GM04504 (cell line): ENCODE measurements at places on chromosomes 13 and 19.

GRCh38 chr19:44682807-44683206 is 11.5 kb downstream of the CEACAM19 start:
- DNase-seq: no peak

DNA sequence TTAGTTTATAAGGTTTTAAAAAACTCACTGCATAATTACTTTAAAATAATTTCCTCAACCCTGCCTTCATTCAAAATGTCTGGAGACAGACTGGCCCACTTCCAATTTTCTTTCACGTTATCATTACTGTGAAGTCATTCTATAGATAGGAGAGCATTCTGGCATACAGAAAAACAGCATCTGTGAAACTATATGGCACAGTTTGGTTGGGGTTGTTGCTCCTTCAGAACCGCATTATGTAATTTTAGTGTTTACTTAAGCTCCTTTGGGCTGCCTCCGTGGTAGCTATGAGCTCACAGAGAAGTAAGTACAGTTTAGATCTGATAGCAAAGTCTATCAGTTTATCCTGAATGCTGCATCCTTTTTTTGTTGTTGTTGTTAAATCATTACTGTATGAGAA is 104.3 kb downstream of the KCNRG start:
- DNase-seq: no peak

- no peak for DNase-seq
These were observed 91.1 kb downstream of the WDFY2 start for GRCh38 chr13:51675385-51675784.

DNA sequence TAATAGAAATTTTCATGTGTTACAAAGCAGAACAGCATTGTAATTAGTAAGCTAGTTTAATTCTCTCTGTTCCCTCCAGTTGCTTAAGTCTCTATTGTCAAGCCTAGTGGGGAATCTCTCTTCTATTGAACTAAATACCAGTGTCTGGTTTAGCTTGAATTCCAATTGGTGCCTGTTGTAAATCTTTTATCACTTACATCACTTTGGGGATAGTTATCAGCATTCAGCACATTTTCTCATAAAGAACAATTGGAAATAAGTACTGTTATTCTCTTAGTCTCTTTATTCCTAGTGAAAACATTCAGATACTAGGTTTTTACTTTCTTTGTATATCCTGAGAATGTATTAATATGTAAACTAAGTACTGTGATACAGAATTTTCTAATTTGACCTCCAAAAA is 25.2 kb downstream of the IPO5 start:
- DNase-seq: peak; percentile 46

DNA sequence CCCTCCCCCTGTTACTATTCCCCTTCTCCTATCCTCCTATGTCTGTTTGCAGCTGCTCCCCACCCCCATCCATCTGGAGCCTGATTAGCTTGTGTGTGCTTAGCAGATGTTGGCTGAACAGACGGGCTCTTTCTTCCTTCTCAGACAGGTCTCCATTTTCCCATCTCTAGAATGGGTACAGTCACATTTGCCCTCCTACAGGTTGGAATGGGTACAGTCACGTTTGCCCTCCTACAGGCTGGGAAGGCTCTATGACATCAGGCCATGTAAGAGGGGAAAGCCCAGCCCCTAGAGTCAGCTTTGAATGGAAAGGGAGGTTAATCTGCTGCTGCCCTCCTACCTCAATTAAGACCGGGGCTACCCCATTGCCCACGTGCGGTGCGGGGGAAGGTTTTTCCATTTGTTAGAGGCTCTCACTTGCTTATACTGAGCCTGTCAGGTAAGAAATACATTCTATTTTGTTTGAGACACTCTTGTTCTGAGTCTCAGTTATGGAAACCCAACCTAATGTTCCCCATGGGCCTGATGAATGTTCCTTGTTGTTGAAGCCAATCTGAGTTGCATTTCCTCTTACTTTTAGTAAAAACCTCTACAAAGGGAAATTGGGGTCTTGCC is 2.2 kb upstream of the CLEC17A start:
- no peak for DNase-seq
